Stimulated activated CD8-positive, alpha-beta memory T cell treated with anti-CD3 and anti-CD28 coated beads, Interleukin-7, amount 100 ng/mL, for 24 hours (primary cell): ENCODE measurements at places on chromosomes 16 and 17.

DNA sequence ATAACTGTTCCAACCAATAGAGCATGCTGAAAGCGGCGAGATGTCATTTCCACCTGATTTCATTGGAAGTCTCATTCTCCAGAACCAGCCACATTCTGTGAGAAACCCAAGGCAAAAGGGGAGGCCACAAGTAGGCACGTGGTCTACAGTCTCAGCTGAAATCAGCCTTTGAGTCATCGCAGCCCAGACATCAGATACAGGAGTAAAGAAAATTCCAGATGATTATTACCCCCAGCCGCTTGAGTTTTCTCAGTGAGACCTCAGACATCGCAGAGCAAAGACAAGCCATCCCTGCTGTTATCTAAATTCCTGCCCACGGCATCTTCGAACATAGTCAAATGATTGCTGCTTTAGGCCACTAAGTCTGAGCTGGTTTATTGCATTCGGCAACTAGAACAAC, 23.1 kb downstream of the STAT3 start:
- DNase-seq: no peak

DNA sequence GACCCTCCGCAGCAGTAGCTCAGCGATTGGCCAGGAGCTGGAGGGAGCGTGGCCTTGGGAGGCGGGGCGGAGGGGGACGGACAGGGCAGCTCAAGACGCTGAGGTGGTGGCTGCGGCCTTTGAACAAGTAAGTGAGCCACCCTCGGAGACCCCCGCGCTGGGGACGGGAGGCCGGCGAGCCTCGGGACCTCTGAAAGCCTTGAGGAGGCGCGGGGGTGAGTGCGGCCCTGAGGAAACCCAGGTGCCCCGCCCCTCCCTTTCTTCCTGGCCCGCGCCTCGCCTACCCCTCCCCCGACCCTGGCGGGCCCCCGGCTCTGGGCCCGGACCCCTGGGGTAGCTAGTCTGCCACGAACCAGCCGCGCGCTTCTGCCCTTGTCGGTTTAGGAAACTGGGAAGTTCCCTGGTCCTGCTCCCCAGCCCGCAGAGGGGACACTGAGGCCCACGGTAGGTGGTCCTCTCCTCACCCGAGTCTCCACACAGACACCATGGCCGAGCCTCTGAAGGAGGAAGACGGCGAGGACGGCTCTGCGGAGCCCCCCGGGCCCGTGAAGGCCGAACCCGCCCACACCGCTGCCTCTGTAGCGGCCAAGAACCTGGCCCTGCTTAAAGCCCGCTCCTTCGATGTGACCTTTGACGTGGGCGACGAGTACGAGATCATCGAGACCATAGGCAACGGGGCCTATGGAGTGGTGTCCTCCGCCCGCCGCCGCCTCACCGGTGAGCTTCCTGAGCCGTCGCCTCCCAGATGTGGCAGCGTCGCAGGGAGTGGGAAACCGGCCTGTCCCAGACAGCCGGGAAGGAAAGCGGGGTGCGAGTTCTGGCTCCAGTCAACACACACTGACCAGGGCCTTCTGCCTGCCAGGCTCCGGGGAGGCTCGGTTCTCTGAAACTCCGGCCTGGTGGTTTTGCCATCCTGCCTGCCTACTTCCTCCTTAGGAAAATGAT, at the start of gene MAPK7:
MAPK7 (plus strand) TSS at position 83 of the 945 bp plus-strand sequence; CDS start at position 486, 403 bp downstream.
- DNase-seq: no peak

GRCh38 chr17:13346081-13346533, 255.6 kb downstream of the HS3ST3A1 start:
- no peak for DNase-seq

- no peak for DNase-seq
These were observed 2.4 kb upstream of the NFATC3 start for GRCh38 chr16:68082629-68083238.

DNA sequence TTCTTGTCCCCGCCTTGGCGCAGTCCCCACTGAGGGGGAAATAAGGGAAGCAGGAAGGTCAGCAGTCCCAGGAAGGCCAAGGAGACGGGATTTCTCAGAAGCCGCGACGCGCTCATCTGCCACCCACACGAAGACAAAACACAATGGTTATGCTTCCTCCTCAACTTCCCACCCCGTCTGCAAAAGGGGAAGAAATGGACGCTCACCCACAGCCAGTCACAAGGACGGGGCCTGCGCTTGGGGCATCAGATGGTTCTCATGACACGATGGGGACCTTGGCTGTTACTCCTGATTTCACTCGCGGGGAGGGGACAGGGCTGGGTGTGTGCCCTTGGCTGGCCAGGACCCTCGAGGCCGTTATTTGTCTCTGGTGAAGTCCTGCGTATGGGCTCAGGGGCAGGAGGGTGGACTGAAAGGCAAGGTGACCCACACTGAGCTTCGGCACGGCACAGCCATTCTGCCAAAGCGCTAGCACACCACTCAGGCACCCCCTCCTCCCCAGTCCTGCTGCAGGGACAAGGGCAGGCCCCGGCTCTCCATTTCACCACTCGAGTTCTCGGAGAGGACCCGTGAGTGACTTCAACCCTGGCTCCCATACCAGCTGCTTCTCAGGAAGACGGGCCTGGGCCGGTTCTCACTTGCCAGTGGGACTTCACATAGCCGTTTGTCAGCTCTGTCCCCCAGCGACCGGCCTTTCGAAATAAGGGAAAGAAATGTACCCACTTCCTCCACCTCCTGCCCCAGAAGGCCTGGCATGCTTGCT, 84.5 kb downstream of the ABR start:
- DNase-seq: no peak

GRCh38 chr16:65572156-65572555, 450.3 kb upstream of the CDH11 start:
- no peak for DNase-seq

DNA sequence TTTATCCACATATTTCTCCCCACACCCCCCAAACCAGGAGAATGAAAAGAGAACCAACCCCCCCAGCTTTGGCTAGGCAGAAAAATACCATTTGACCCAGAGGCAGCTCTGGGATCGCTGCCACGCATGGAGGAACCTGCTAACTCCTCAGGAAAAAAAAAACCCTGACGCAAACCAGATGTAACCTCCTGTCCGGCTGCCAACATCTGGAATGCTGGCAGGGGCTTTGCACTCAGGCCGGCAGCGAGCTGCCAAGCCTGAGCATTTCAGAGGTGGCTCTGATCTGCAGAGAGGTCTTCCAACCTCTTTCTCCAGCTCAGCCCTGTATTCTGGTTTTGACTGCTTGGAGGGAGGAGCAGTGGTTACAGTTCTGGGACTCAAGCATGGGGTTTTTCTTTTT, 8.2 kb downstream of the IGFBP4 start:
- no peak for DNase-seq

- no peak for DNase-seq
These were observed 41.4 kb upstream of the ANKFN1 start for GRCh38 chr17:56111706-56112485.

- no peak for DNase-seq
These were observed 242.0 kb downstream of the FTO start for GRCh38 chr16:53945996-53946395.

DNA sequence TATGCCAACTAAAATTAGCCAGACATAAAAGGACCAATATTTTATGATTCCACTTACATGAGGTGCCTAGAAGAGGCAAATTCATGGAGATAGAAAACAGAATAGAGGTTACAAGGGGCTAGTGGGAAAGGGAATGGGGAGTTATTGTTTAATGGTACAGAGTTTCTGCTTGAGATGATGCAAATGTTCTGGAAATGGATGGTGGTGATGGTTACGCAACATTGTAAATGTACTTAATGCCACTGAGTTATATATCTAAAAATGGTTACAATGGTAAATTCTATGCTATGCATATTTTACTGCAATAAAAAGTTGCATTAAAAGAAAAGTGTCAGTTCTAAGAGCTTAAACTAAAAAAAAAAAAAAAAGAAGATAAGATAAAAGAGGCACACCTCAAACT, 17.9 kb downstream of the MT1X start:
- DNase-seq: no peak

DNA sequence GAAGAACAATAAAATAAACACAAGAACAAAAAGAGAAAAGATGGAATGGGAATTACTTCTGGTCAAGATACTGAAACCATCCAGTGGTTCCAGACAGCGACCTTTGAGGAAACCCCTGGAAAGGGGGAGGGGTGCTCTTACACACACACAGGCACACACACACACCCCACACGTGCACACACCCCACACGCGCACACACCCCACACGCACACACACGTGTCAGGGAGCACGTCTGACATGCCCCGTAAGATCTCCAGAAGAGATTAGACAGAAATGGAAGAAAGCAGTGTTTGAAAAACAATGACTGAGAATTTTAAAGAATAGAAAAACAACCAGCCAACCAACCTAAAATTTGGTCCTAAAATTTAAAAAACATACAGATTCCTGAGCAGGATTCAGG, 45.3 kb upstream of the FASN start:
- DNase-seq: no peak

DNA sequence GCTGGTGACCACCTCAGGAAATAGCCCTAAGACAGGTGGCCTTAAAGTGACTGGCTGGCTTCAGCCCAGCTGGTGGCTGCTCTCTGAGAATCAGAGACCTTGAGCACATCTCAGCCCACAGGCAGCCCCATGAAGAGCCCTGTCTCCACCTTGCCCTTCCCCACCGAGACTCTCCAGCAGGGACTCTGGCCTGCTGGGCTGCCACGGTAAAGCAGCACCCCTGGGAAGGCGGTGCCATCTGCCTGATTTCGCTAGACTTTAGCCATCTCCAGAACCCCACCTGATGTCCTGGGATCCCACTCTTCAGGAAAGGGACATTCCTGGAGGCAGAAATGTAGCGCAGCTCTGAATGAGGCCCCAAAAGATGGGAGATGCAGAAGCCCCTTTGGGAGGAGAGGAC, 45.2 kb upstream of the LGALS9 start:
- DNase-seq: no peak

DNA sequence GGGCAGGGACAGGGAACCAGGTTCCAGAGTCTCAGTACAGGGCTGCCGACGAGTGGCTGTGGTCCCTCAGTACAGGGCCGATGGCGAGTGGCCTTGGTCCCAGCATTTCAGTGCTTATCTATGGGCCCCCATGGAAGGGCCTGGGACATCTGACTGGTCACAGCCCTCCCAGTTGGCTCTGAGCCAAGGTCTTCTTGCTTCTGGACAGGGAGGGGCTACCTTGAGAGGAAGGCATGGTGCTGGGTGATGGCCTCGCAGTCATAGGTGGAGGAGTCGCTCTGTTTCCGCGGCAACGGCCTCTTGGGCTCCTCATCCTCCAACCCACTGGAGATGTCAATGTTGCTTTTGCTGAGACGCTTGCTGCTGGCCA, 32.5 kb downstream of the PIMREG start:
- DNase-seq: no peak

- no peak for DNase-seq
These were observed 17.7 kb upstream of the RMI2 start for GRCh38 chr16:11327277-11328171.

DNA sequence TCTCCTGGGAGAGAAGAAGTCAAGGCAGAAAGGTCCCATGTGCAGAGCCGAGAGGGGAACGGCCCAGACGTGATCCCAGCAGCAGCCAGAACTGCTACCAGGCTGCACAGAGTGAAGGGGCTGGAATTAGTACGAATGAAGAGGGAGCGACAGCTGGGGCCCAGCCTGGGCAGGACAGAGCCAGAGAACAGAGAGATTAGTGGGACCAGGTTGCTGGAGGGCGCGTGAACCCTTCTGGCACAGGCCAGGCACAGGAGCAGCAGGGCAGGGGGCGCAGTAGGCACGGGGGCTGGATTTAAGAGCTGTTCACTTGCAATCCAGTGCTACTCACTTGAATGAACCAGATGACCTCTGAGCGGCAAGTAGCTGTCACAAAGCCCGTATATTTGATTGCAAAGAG, 66.9 kb downstream of the PLXDC1 start:
- no peak for DNase-seq

GRCh38 chr17:66604376-66604775, 230.5 kb upstream of the CACNG5 start:
- no peak for DNase-seq

- DNase-seq: no peak
These were observed 7.9 kb downstream of the SEPTIN12 start for GRCh38 chr16:4780235-4780634.

GRCh38 chr17:2955931-2956582, 107.3 kb downstream of the OR1D5 start:
- no peak for DNase-seq

- DNase-seq: no peak
These were observed 71.8 kb downstream of the LMF1 start for GRCh38 chr16:898761-899682.

DNA sequence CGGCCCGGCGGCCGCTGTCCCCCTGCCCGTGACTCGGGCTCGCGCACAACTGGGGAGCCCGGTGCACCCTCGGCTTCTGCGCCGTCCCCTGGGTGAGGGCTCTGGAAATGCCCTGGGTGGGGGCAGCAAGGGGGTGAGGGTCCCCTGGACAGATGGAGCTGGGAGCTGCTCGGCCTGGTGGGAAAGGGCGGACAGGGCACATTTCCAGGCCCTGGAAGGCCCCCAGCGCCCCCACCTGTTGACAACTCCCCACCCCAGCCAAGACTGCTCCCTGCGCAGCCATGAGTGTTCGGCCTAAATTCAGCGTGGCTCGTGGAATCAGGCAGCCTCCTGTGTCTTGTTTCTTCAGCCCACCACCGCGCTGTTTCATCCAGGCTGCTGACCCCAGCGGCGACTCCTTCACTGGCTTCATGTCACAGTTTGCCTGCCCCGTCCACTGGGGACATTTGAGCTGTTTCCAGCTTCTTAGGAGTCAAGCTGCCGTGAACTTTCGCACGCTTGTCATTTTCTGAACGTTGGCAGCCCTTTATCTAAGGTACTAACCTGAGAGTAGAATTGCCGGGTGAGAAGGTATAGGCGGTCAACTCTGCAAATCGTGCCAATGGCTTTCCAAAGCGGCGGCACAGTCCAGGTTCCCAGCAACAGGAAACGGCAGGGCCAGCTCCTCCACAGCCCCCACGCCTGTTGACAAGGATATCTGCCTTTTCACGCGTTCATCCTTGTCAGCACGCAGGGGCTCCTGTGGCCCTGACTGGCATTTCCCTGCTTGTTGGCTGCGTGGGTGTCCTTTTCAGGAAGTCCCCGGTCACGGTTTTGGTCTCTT, 895 bp downstream of the UTS2R start:
- DNase-seq: no peak

- no peak for DNase-seq
These were observed 83.7 kb downstream of the N4BP1 start for GRCh38 chr16:48526058-48526957.

DNA sequence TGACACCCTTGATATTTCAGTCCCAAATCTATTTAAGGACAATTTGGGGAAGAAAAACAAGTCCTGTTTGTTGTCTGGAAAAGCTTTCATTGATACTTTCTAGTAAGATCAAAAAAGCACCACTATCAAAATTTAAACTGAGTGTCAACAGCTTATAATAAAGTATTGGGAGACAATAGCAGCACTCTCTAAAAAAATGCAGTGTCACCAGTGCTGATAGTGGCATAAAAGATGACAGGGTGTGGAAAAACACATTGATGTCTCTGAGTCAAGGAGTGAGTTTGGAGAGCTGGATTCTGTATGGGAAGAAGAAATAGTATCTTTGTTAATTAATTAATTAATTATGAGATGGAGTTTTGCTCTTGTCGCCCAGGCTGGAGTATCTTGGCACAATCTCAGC, 8.3 kb upstream of the TOM1L1 start:
- DNase-seq: no peak

- no peak for DNase-seq
These were observed 203.7 kb upstream of the SDK2 start for GRCh38 chr17:73847952-73848351.

GRCh38 chr16:86899757-86900156, 321.4 kb downstream of the FOXL1 start:
- no peak for DNase-seq

- no peak for DNase-seq
These were observed 24.5 kb upstream of the HS3ST2 start for GRCh38 chr16:22789281-22789945.
